Breast epithelium (tissue), 4 donors: ENCODE measurements at places on chromosomes 6 and 20. TPM values are rescaled to one million over a fixed set of nuclear protein-coding genes. Genes with fewer than 3 reads are reported as not detected.

- H3K27me3 ChIP-seq, result no peaks in the 10 kb centered on the region
- H3K27ac ChIP-seq, result no peak overlapping the region
- no peaks in the 10 kb centered on the region for H3K4me1 ChIP-seq
- H3K4me3 ChIP-seq, result no peak overlapping the region
- no peak for DNase-seq
- no peaks in the 10 kb centered on the region for H3K36me3 ChIP-seq
Observed at GRCh38 chr6:103784117-103784516, 1075.6 kb downstream of the HACE1 start.

The ZC3H12D gene
- 2.3 TPM for total RNA-seq

- H3K4me3 ChIP-seq, result no peak overlapping the region
- no peak for DNase-seq
- peaks cover 13% of the 10 kb centered on the region for H3K4me1 ChIP-seq
- no peak overlapping the region for H3K27ac ChIP-seq
- no peaks in the 10 kb centered on the region for H3K36me3 ChIP-seq
Observed at GRCh38 chr20:63977739-63978276, 1.6 kb downstream of the SAMD10 start.

The TRERF1 gene
- 4.1 TPM for total RNA-seq

The C6orf163 gene
- 6.2 TPM for total RNA-seq

The MYCT1 gene
- total RNA-seq, result 6.6 TPM

GRCh38 chr6:54059683-54060082 lies 51.6 kb upstream of the MLIP start:
- H3K27me3 ChIP-seq, result no peaks in the 10 kb centered on the region
- H3K27ac ChIP-seq, result no peak overlapping the region
- no peak overlapping the region for H3K4me3 ChIP-seq
- DNase-seq, result no peak
- no peaks in the 10 kb centered on the region for H3K36me3 ChIP-seq

The B3GALT4 gene
- 8.2 TPM for total RNA-seq

GRCh38 chr6:107612762-107613415 lies 123.0 kb downstream of the SOBP start:
- H3K27ac ChIP-seq, result no peak overlapping the region
- no peaks in the 10 kb centered on the region for H3K27me3 ChIP-seq
- H3K4me3 ChIP-seq, result no peak overlapping the region
- no peaks in the 10 kb centered on the region for H3K36me3 ChIP-seq
- no peak for DNase-seq

The TMEM200A gene
- 6.6 TPM for total RNA-seq

DNA sequence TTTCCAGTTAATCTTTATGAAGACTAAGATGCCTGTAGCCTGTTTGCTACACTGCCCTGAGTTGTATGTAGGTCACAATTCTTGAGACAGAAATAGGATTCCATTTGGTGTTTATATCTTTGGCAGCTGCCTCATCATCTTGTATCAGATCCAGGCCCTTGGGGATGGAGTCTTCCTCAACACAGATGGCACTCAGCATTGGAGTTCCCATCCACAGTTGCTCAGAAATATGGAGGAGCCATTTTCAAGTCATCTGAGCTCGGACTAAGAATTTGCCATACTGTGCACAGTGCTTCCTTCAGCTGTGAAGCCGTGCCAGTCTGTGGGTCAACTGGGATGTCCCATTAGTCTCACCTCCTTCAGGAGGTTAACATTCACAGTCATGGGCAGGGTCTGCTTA lies 156.6 kb downstream of the ZDHHC14 start:
- H3K36me3 ChIP-seq, result no peaks in the 10 kb centered on the region
- H3K4me1 ChIP-seq, result peaks cover 5% of the 10 kb centered on the region
- H3K27me3 ChIP-seq, result no peaks in the 10 kb centered on the region
- no peak overlapping the region for H3K4me3 ChIP-seq

- no peaks in the 10 kb centered on the region for H3K36me3 ChIP-seq
- no peaks in the 10 kb centered on the region for H3K27me3 ChIP-seq
- H3K4me3 ChIP-seq, result no peak overlapping the region
- no peaks in the 10 kb centered on the region for H3K4me1 ChIP-seq
- no peak overlapping the region for H3K27ac ChIP-seq
Observed at GRCh38 chr20:46797206-46797605, 87.8 kb downstream of the SLC2A10 start.

The SIM1 gene
- 2.0 TPM for total RNA-seq

The ERVFRD-1 gene
- 0.80 TPM for total RNA-seq

- DNase-seq, result no peak
- peak overlapping the region; percentile 100 for H3K27ac ChIP-seq
- H3K27me3 ChIP-seq, result no peaks in the 10 kb centered on the region
- peak overlapping the region; percentile 82 for H3K4me3 ChIP-seq
Observed at GRCh38 chr6:30615219-30615957, 1.7 kb downstream of the PPP1R10 start.

- no peak for DNase-seq
- no peak overlapping the region for H3K4me3 ChIP-seq
- H3K27me3 ChIP-seq, result no peaks in the 10 kb centered on the region
- H3K36me3 ChIP-seq, result no peaks in the 10 kb centered on the region
Observed at GRCh38 chr6:101662111-101662897, 268.8 kb downstream of the GRIK2 start.

DNA sequence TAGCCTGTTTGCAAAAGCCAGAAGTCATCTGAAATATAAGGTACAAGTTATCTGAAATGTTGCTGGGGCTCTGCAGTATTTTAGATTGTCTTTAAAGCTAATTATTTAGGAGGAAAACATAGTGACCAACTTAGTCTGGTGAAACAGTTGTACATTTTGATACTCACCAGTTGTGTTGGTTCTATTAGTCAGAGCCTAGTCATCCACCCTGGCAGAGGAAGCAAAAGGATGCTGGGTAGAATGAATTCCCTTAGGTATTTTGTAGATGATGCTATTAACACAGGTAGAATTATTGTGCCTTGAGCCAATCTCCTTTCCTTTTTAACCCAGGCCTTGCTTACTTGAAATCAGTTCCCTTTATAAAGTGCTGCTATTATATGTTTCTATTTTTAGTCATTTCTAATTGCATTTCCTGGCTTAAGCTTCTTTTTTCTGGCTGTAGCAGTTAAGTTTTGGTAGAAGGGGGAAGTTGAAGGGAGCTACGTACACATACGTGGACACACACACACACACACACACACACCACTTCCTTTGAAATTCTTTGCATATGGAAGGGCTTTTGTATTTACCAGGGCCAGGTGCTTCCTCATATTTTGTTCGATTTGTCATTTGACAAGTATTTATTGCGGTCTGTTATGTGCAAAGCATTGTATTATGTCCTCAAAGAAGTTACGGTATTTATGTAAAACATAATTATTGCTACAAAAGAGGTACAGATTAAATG lies 82.4 kb downstream of the RTN4IP1 start:
- H3K27me3 ChIP-seq, result no peaks in the 10 kb centered on the region
- H3K4me3 ChIP-seq, result no peak overlapping the region
- H3K36me3 ChIP-seq, result no peaks in the 10 kb centered on the region

The DNMT3B gene
- total RNA-seq, result 1.8 TPM

GRCh38 chr20:54535033-54535432 lies 59.6 kb downstream of the DOK5 start:
- H3K4me3 ChIP-seq, result no peak overlapping the region
- no peaks in the 10 kb centered on the region for H3K36me3 ChIP-seq
- no peak overlapping the region for H3K27ac ChIP-seq
- peak; percentile 49 for DNase-seq

DNA sequence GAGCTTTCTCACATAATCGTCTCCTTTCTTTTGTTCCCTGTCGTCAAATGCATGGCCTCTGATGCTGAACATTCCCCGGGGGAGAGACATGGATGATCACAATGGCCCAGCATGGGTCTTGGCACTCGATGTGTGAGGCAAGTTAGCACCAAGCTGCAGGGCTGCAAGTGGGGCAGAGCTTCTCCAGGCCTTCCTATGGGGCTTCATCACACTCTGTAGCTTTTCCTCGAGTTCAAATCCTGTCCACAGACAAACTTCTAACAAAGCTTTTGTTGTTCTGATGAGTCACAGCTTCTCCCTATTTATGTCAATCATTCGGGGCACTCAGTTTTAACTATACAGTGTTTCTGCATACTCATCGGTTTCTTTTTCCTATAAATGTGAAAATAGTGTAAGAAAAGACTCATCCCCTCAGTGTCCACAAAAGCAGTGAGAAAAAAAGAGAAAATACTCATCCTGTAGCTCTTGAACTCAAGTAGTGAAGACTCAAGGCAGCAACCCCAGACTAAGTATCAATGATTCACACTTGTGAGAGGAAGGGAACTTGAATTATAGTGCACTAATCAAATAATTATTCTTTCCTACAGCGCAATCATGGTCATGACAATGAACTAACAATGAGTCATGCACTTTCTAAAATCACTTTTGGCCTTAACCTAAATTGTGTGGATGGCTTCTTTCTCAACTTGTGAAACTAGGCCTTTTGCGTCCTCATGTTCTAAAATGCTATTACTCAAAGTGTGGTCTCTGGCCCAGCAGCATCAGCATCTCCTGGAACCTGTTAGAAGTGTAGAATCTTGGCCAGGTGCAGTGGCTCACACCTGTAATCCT lies 68.4 kb upstream of the NOX3 start:
- H3K27ac ChIP-seq, result no peak overlapping the region
- no peak overlapping the region for H3K4me3 ChIP-seq
- H3K27me3 ChIP-seq, result no peaks in the 10 kb centered on the region

DNA sequence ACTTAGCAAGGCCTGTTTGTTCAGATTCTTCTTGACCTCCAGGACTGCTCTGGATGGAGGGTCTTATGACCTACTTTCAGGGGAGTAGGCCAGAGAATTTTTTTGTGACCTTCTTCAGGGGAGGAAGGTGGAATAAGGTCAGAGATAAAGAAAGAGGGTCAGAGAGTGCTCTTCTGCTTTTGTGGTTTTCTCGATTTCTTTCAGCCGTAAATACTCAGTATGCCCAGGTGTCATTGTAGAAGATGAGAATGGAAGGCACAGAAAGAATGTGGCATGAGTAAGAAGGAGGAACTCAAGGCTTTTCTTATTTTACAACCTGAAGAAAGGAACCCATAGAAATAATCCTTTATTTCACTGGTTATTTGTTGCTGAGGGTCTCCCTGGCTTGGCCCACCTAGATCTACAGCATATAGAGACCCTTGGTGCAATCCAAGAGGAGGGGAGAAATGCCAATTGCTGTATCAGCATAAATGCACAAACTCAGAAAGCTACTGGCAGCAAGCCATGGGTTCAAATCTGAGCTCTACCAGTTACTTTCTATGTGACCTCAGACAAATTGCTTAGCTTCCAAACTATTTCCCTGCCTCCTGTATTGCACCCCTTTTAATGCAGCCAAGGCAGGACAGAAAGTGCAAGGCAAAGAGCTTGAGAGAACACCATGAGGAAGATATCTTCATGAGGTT lies 68.0 kb downstream of the OLIG3 start:
- H3K4me1 ChIP-seq, result no peaks in the 10 kb centered on the region
- H3K36me3 ChIP-seq, result no peaks in the 10 kb centered on the region
- no peak for DNase-seq
- no peak overlapping the region for H3K4me3 ChIP-seq

DNA sequence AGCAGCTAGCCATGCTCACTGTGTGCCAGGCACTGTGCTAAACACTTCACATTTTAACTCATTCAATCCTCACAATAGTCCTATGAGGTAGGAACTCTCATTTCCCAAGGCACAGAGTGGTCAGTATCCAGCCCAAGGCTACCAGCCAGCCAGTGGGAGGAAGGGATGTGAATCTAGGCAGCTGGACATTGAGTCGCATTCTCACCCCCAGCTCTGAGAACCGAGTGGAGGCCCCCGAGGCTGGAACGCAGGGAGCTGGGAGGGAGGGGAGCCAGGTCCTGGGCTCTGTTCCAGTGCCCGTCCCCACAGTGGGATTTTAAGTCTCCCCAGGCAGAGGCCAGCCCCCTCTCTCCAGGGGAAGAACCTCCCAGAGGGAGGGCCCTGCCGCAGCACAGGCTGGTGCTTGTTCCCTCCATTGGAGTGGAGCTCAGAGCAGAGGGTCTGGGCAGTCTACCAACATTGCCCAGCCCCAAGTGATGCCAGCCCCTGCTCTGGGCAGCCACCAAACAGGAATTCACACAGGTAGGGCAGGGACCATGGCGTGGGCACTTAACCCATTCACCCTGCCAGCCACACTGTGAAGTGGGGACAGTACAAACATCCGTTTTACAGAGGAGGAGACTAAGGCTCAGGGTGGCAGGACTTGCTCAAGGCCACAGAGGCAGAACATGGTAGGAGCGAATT lies 131.3 kb downstream of the CEBPB start:
- peak; percentile 49 for DNase-seq
- no peaks in the 10 kb centered on the region for H3K36me3 ChIP-seq
- H3K4me3 ChIP-seq, result peak overlapping the region; percentile 64

- H3K27me3 ChIP-seq, result no peaks in the 10 kb centered on the region
- no peak for DNase-seq
- H3K4me3 ChIP-seq, result no peak overlapping the region
- no peaks in the 10 kb centered on the region for H3K36me3 ChIP-seq
Observed at GRCh38 chr6:160510199-160510598, 153.9 kb downstream of the LPA start.

DNA sequence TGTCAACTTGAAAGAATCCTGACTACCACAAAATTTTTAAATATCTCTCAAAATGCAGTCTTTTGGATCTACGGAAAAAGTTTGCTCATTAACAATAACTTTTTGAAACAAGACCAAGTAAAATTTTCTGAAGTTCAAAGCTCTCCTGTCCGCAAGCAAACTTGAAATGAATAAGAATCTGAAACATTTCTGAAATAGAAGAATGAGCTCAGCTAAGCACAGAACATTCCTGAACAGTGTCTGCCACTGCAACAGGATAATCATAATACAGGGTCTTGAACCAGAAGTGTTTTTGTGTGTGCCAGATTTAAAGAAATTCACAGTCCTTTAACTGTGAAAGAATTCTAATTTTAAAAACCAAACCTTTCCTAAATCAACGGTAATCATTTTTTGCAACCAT lies 49.1 kb upstream of the TASP1 start:
- no peaks in the 10 kb centered on the region for H3K4me1 ChIP-seq
- DNase-seq, result no peak
- no peaks in the 10 kb centered on the region for H3K36me3 ChIP-seq
- no peak overlapping the region for H3K4me3 ChIP-seq
- no peaks in the 10 kb centered on the region for H3K27me3 ChIP-seq
- no peak overlapping the region for H3K27ac ChIP-seq

The MRPS26 gene
- 44.9 TPM for total RNA-seq

The IRF4 gene
- 13.0 TPM for total RNA-seq

The GSTA3 gene
- not detected for total RNA-seq

GRCh38 chr6:145813285-145814034 lies 1.1 kb downstream of the FBXO30 start:
- H3K4me3 ChIP-seq, result peak overlapping the region; percentile 66
- peak overlapping the region; percentile 92 for H3K27ac ChIP-seq
- no peaks in the 10 kb centered on the region for H3K36me3 ChIP-seq

DNA sequence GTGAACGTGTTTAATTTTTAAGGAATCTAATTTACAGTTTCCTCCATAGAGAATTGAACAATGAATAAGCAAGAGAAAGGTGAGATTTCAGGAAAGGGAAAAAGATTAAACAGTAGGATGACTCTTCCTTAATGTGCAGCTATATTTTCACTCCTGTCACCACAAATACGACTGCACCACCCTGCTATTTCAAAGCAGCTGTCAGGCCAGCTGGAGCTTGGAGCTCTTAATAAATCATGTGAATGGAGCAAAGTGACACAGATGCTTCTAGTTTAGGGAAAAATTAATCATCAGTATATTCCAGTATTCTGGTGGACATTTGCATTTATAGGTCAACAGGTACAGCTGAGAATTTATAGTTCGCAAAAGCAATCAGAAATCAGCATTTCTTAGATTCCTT lies 56.5 kb upstream of the PKIB start:
- no peak overlapping the region for H3K4me3 ChIP-seq
- DNase-seq, result no peak
- H3K4me1 ChIP-seq, result no peaks in the 10 kb centered on the region
